CD4-positive, CD25-positive, alpha-beta regulatory T cell (primary cell): ENCODE measurements at places on chromosomes 3 and 15. TPM values are rescaled to one million over a fixed set of nuclear protein-coding genes. Genes with fewer than 3 reads are reported as not detected.

- no peak for DNase-seq
Measured at GRCh38 chr3:193883551-193883950, 252.4 kb upstream of the HES1 start.

DNA sequence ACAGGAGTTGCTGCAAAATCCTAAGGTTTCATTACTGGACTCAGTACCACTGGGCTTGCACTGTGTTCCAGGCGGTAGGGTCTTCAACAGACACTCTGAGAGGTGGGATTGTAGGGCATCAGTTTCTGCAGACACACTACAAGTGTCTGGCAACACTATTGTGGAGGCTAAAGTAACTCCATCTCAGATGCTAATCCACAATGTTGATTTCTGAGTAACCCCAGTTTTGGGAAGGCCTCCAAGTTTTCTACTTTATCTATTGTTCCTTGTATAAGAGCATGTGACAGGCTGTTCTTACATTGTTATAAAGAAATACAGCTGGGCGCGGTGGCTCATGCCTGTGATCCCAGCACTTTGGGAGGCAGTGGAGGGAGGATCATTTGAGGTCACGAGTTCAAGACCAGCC, 2.5 kb upstream of the ABHD5 start:
- DNase-seq: no peak

- no peak for DNase-seq
Measured at GRCh38 chr3:185046603-185047002, 106.3 kb downstream of the C3orf70 start.

DNA sequence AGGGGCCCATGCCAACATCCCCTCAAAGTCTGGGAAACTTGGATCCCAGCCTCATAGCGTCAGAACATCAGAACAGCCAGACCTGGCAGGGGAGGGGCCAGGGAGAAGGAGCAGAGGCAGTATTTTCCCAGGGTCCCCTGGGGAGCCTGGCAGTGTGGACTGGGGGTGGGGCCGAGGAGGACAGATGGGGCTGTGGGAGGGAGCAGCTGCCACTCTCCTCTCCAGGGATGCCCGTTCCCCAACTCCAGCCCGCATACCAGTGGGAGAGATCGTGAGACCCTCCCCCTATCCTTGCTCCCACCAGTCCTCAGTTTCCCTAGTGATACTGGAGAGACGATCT, 6.5 kb upstream of the DNAJB8 start:
- no peak for DNase-seq

Gene ZNF662
- total RNA-seq: 1.3 TPM

Gene TM4SF18
- total RNA-seq: not detected
